ENCODE measurements at places on chromosomes 11 and 22.
A peak's percentile ranks its signal among the peaks of the same experiment; 100 is the strongest.

GRCh38 chr22:45923835-45924234 lies 53.1 kb downstream of the WNT7B start:
- no peak for DNase-seq

DNA sequence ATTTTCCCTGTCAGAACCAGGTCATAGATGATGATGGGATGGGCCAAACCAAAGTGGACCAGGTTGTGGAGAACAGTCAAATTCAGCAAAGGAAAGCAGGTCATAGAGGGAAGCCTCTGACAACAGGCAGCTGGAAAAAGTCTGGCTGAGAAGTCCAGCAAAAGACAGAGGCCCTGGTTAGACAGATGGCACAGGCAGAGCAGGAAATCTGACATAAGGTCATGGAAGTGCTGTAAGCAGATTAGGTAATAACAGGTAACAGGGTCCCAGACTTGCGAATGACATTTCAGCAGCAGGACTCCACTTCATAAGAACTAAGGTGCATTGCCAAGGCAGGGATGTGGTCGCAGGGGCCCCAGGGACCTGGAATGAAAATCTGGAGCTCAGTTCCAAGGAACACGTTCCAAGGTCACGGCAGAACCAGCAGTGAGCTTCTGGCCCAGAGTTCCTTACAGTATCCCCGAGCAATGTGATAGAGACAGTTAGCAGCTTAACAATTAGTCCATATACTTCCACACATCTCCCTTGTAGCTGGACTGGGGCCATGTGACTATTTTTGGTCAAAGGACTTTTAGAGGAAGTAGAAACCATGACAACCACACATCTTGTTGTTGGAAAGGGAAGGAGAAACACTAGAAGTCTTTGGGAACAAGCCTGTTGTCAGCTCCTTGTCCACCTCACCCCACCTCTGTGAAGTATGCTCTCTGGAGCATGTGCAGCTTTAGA lies 75.4 kb downstream of the ME3 start:
- no peak for DNase-seq

- no peak for DNase-seq
These were observed 36.2 kb upstream of the CD5 start for GRCh38 chr11:61065955-61066638.

DNA sequence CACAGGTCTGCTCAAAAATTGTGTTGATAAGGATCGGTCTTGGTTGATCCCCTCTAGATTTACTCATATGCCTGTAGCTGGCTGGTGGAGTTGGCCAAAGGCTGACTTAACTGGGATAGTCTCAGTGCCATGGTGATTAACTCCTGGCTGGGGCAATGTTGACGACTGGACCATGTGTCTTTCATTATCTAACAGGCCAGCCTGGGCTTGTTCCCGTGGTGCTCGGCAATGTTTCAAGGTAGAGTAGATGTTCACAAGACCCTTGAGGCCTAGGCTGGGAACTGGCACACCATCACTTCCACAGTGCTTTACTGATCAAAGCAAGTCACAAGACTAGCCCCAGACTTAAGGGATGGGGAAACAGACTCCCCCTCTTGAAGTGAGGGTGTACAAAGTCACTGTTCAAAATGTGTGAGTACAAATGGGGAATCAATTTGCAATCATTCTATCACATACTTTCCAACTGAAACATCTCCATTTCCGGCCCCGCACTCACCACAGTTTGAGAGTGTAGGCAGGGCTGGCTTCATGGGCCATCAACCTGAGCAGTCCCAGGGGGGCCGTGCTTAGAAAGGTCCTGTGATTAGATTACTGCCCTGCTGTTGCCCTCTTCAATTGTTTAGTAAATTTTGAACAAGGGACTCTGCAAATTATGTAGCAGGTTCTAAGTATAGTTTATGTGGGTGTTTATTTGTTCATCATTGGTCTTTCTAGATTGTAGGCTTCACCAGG lies 240.8 kb downstream of the NELL1 start:
- DNase-seq, result no peak

DNA sequence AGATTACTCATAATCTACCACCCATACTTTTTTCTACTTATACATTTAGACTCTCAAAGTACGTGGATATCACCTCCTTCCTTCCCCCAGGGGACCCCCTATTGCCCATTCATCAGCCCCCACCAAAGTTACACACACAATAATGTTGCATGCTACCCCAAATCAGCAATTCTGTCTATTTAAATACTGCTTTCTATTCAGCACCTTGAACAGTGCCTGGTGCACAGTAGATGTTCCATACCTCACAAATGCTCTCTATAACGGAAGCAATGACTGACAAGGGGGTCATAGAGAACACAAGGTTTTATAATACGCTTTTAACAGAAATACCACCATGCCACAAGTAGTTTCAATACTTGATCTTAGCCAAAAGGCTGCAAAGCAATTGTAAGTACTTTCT lies 370.7 kb downstream of the MIAT start:
- DNase-seq, result no peak

DNA sequence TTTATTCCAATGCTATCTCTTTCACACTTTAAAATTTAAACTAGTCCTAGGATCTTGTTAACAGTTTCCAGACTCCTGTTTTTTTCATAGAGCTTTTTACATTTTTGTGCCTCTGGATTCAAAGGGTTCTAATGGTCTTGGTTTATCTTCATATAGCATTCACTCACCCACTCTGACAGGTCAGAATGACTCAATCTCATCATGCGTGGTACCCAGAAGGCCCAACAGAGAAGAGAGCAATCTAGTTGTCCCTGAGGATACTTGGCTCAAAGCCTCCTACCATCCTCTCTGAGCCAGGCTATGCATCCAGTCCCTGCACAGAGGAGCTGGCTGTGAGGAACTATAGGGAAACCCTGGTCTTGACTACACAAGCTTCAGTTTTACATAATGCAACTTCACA lies 27.5 kb downstream of the MAML2 start:
- DNase-seq, result no peak

GRCh38 chr11:29095821-29096220 lies 921.0 kb downstream of the KCNA4 start:
- DNase-seq, result no peak

- DNase-seq, result no peak
These were observed 24.4 kb upstream of the OAF start for GRCh38 chr11:120186456-120186773.

- DNase-seq, result no peak
These were observed 1.1 kb downstream of the FAT3 start for GRCh38 chr11:92225568-92226330.

DNA sequence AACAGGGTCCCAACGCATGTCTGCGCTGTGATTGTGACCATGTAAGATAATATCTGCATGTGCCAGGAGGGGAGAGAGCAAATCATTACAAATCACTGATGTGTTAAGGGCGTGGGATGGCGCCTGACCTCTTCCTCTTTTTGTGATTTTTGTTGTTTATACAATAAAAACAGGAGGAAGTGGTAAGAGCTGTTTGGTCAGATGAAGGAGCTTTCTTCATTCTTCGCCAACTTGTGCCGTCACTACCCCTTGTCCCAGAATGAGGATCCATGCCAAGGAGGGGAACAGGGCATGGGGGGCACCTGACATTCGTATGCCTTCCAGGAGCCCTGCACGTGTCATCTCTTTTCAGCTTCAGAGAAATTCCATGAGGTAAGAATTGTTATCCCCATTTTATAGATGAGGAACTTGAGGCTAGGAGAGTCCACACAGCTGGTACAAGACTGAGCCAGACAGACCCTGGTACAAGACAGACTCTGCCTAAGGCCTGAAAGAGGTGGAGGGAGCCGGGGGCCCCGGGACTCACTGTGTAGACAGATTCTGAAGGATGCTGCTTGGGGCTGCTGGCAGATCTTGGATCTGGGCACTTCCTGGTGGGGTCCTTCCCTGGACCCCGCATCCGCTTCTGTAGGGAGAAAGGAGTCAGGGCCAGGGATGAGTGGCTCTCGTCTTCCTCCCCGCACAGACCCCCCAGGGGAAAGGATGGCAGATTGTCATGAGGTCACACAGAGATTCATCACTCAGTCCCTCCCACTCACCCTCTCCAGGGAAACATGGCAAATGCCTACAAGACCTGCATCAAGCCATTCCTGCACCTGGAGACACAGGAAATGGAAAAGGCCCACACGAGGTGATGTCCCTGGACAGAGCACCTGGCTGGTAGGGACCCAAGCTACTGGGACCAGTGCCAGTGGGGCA lies 34.6 kb downstream of the NFAM1 start:
- DNase-seq, result no peak

DNA sequence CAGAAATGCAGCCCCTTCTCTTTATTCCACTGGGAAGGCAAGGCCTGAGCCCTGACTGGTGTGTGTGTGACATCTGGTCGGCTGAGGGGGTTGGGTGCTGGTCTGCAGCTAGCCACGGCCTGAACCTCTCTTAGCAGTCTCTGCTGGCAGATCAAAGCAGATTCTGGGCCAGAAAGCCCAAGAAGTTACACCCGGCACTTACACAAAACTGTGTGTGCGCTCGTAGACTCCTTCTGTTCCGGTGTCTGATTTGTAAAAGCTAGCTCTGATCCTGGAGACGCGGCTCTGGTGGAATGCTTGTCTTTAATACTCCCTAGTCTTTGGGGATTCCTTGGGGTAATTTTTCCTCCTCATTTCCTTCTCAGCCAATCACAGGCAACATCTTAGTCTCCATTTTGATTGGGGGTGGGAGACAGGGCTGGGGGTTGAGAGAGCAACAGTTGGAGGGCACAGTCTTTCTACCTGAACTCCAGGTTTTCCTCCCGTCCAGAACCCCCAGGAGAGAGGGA lies 5.5 kb downstream of the PKNOX2 start:
- no peak for DNase-seq

GRCh38 chr11:27926981-27927481 lies 180.9 kb downstream of the KIF18A start:
- peak; percentile 85 for DNase-seq

DNA sequence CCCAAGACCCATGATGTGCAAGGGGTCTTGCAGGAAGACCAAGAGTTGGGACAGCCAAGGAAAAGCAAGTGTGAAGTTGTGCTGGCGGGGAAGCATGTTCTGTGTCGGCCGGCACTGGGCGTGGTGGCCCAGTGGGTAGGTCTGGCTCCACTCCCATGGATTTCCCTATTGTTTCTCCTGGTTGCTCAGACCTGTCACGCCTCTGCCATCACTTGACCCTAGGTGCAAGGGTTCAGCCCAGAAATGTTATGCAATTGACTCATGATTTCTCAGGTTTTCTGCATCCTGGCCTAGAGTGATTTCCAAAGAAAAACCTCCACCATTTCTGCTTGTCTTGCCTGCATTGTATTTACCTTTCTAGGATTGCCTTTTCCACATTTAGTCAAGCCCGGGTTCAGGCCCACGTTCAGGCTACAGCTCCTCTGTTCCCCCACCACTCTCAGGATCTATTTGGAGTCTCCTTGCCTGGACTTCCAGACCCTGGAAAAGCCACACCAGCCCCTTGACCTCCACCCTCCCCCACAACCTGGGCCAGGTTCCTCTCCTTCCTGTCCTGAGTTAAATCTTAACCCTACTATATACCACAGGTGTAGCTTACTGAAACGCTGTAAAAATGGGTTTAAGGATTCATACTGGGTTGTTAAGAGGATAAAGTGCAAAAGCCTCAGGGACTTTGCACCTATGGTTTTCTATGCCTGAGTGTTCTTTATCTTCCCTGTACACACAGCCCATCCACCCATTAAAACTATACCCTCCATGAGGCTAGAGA lies 17.5 kb upstream of the FOLR1 start:
- DNase-seq, result no peak

DNA sequence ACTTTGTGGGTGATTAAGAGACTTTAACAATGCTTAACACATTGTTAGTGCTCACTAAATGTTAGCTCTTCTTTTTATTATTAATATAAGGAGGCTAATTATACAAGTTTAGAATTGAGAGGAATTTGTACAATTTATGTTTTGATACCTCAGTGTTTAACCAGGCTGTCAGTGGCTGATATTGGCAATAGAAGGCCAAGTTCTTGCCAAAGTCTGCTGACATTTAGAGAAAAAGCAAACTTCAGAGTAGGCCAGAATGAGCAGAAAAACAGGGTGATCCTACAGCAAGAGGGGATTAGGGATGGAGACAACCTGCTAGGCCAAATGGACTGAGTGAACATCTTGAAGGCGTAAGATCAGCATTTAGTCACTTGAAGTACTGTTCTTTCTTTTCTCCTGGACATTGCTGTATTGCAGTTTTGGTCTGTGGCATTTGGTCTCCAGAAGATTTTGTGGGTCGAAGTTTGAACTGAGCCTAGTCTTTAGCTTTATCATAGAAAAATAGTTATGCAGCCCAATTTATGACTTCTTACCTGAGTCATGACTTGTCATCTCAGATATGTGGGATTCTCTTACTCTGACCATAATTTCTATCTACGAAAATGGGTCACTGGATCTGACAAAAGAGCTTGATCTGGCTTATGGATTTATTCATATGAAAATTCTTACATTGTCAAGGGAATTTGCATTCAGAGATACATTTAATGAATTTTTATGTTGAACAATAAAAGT lies 9.0 kb downstream of the TRIM44 start:
- DNase-seq, result no peak

DNA sequence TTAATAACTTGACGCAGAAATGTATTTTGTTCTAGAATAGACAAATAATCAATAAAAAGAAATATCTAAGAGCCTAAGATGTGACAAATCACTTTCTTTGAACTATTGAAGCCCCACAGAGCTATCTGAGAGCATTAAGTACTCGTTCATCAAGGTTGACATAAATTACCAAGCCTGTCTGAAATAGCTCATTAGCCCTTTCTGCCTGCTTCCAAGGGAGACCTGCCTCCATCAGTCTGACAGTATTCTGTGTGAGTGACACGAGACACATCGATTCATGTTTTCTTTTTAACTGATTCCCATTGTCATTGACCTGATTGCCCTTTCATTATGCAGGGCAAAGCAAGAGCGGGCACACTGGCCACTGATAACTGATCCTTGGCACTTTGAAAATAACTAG lies 347.5 kb downstream of the KCNA4 start:
- DNase-seq, result no peak

DNA sequence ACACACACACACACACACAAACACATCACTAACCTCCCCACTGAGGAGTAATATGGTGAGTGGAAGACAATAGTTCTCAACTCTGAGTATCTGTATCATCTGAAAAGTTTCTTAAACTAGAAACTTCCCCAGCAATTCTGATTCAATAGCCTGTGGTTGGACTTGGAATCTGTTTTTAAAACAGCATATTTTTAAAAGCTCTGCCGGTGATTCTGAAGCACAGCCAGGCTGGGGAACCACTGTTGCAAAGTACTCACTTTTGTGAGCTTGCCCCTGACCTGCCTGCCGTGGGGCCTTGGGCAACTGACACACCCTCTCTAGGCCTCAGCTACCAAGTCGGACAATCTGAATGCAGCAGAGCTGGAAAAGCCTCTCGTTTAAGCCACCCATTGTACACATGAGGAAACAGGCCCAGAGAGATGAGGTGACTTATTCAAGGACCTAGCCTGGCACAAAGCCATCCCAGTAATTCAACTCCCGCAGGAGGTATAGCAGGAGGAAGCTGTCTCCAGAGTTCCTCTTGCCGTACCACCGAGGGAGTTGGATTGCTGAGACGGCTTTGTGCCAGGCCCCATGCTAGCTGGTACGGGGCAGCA lies 8.9 kb downstream of the SLC15A3 start:
- DNase-seq, result no peak

Data from AG09309 (cell line).